Stimulated activated CD4-positive, alpha-beta T cell treated with anti-CD3 and anti-CD28 coated beads, Interleukin-4, amount 100 ng/mL, for 4 hours (primary cell): ENCODE measurements at places on chromosomes 13 and 19.

DNA sequence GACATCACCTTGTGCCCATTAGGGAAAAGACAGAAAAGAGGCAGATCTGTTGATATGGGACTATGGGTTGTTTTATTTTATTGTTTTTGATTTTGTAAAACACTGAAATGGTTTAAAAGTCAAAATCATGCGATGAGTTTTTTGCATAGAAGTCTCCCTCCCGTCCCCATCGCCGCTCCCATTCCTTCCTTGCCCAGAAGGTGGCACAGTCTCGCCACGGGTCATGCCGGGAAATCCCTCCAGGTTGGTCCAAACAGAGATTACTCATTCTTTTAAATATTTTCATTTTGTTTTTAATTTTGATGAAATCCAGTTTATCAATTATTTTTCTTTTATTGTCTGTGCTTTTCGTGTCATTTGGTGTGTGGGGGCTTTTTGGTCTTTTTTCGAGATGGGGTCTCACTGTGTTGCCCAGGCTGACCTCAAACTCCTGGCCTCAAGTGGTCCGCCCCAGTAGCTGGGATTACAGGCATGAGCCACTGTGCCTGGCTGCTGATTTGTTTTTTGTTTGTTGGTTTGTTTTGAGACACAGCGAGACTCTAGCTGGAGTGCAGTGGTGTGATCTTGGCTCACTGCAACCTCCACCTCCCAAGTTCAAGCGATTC is 9.2 kb downstream of the PGPEP1 start:
- DNase-seq, result peak; percentile 13

- no peak for DNase-seq
Measured at GRCh38 chr19:22532388-22533300, 101.5 kb upstream of the ZNF492 start.

DNA sequence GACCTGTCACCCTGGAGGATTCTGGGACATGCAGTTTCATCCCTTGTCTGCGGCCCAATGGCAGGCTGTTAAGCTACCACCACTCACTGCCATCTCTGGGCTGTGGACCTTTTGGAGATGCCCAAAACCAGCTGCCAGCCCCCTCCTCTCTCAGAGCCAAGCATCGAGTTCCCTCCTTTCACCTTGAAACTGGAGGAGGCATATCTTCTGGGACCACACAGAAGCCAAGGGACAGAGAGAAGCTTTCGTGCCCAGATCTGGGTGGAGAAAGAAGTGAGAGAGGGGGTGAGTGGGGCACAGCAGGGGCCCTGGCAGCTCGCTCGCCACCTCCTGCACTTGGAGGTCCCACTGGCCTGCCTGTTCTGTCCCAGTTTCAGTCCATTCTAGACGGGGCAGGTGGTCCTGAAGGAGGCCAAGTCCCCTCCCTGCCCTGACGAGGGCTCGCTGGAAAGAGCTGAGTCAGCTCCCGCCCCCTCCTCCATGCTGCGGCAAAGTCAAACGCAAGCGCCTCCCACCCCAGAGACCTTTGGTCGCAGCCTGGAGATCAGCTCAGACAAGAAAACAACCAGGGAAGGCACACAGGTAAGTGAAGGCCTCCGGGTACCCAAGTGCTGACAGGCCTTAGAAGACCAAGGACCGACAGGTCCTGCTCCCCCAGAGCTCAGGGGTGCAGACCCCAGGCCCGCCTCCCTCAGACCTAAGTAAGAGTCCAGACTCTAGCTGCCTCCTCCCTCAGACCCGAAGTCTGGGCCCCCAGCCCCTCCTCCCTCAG is 3.8 kb downstream of the BCAT2 start:
- DNase-seq, result no peak

GRCh38 chr13:28753208-28753892 is 34.6 kb upstream of the SLC46A3 start:
- no peak for DNase-seq

DNA sequence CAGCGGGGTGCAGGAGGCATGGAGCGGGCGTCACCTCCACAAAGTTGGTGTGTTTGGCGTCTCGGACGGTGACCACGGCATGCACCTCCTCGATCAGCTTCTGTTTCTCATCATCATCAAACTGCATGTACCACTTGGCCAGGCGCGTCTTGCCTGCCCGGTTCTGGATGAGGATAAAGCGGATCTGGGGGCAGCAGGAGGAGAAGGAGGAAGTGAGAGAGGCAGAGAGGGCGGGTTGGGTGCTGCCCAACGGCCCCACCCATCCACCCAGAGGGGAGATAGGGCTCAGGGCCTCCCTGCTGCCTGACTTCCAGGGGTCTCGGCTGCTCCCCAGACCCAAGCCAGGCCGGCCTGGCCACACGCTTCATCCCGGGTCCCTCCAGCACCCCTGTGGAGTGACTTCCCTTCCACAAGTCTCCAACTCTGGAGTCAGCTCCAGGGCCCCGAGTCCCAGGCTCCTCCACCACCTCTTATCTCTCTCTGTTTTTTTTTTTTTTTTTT is 4.6 kb downstream of the AP2S1 start:
- no peak for DNase-seq
